Hematopoietic multipotent progenitor cell treated with erythropoietin and hydrocortisone succinate and interleukin-3 and kit ligand, for 4 days (in vitro differentiated cells): ENCODE measurements at places on chromosomes 12 and 14.
A peak's percentile ranks its signal among the peaks of the same experiment; 100 is the strongest.

DNA sequence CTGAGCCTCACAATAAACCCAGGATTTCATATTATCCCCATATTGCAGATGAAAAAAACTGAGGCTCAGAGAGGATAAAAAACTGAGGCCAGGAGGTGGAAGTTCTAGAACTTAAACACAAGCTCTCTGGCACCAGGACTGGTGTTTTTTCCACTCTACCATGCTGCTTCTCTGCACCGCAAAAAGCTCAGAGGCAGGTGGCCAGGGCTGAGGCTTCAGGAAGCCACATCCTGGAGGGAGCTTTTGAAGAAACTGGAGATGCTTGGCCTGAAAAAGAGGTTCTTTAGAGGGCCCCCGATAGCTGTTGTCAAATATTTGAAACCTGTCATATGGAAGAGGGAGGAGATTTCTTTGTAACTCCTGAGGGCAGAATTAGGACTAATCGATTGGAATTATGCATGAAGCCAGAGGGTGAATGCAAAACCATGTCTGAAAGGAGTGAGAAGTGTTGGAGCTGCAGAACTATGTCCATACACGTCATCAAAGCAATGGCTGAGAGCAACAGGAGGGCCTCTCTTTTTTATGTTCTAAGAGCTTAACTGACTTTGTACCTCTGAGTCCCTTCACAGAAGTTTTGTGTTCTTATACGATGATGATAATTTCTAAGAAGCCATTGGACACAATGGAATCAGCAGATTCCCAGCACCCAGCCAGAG, 448.6 kb downstream of the FUT8 start:
- DNase-seq = no peak

GRCh38 chr12:108642269-108642870, 8.7 kb upstream of the SELPLG start:
- DNase-seq = no peak

GRCh38 chr12:8899830-8900229, 14.5 kb upstream of the PHC1 start:
- peak; percentile 64 for DNase-seq

DNA sequence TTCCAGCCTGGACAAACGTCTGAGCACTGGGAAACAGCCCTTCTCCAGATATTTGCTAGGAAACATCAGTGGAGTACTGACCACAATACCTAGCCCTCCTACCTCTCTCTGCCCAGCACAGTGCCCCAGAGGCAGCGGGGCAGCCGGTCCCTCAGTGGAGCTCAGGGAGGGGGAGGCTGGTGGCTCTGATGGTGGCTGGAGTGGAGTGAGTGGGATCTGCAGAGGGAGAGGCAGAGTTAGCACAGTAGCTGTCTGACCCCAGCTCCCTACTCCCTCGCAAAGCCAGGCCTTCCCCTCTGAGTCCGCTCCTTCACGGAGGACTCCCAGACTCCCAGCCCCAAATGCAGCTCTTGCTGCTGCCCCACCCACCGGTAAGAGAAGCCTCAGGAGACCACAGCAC, 30.0 kb downstream of the NCKAP5L start:
- DNase-seq = no peak

GRCh38 chr14:54902143-54902520, 494 bp downstream of the GCH1 start:
- DNase-seq = peak; percentile 83

- DNase-seq = peak; percentile 66
Measured at GRCh38 chr12:47889040-47889439, 15.8 kb downstream of the VDR start.

DNA sequence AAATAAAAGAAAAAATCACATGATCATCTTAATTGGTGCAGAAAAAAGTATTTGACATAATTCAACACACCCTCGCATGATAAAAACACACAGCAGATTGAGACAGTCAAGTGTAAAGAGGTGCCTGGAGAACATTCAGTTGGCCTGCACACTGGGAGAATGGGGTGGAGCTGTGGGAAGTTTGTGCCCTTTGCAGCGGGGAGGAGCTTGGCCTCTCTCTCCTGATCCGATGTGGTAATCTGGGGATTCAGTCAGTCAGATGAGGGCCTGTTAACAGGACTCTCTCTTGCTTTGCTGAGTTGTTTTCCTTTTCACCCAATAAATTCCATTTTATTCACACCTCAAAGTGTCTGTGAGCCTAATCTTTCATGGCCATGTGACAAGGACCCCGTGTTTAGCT, 5.9 kb downstream of the SERPINA6 start:
- DNase-seq = no peak

DNA sequence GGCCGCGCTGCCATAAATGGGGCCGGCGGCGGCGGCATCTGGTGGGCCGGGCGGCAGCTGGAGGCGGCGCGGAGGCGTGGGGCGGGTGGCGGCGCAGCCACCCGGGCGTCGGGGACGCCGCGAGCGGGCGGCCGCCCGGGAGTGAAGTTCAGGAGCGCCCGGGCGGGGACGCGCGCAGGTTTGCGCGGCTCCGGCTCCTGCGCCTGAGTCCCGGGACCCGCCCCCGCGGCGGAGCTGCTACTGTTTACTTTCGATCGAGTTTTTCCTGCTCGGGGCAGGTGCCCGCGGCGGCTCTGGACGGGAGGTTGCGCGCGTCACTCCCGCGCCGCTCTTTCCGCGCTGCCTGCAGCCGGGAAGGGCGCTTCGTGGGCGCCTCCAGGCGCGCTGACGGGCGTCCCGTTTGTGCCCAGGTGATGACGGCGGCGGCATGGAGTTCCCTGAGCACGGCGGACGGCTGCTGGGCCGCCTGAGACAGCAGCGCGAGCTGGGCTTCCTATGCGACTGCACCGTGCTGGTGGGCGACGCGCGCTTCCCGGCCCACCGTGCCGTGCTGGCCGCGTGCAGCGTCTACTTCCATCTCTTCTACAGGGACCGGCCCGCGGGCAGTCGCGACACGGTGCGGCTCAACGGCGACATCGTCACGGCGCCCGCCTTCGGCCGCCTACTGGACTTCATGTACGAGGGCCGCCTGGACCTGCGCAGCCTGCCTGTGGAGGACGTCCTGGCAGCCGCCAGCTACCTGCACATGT, at the start of gene ZBTB42:
Gene ZBTB42, plus strand, starts transcription at position 331 of the 749 bp plus-strand sequence. Its CDS starts 97 bp downstream, at position 428.
- DNase-seq = peak; percentile 70

GRCh38 chr14:55556929-55557623, 22.9 kb upstream of the KTN1 start:
- DNase-seq = no peak

DNA sequence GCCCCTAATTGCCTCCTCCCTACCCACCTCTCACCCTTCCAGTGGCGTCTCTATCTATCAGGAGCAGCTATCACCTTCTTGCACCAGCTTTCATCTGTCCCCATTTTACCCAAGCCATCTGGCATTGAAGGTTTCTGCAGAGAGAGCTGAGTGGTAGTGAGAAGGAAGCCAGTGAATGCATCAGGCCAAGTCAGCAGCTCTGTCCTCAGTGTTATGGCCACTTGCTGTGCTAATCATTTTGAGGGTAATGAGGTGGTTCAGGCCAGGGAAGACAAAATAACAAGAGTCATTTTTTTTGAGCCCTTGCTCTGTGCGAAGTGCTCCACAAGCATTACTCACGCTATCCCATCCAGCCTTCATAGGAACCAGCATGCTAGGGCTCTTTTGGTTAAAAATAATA, 164.7 kb downstream of the SUDS3 start:
- DNase-seq = no peak

- peak; percentile 33 for DNase-seq
Measured at GRCh38 chr14:101167428-101167827, 263.9 kb upstream of the RTL1 start.

GRCh38 chr14:35257809-35258208, 34.4 kb upstream of the PSMA6 start:
- peak; percentile 35 for DNase-seq

GRCh38 chr12:64792128-64792527, 32.3 kb upstream of the TBC1D30 start:
- no peak for DNase-seq

DNA sequence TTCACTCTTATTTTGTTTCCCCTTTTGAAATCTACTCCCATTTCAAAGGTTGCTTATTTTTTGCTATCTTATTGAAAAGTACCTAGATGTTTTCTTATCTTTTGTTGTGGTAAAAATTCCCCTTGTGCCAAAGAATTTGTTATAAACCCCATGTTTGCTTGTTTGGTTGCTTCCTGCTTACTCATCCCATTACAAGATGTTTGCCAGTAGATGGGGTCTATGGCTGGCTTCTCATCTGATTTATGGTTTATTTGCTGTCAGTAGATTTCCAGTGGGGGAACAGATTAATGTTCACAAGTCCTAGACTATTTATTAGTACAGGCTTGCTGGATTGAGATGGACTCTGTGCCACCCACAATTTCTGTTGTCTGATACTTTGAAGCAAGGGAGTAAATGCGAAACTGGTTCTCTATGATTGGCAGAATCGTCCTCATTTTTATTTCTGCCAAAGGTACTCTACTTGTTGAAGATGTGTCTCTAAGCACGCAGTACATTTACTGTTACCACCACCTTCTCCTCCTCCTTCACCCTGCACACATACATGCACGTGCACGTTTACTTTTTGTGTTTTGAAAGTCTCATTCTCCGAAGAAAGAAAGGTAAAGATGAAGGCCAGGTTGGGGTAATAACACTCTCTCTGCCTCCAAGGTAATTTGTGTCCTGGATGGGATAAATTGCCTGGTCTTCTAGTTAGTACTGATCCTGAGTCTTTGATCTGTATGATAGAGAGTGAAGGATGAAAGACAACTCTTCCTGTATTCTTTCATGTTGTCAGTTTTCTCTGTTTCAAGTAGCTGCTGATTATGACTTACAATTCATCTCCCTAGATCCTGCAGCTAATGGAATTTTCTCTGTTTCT, 117.2 kb upstream of the ATP2B1 start:
- peak; percentile 61 for DNase-seq

DNA sequence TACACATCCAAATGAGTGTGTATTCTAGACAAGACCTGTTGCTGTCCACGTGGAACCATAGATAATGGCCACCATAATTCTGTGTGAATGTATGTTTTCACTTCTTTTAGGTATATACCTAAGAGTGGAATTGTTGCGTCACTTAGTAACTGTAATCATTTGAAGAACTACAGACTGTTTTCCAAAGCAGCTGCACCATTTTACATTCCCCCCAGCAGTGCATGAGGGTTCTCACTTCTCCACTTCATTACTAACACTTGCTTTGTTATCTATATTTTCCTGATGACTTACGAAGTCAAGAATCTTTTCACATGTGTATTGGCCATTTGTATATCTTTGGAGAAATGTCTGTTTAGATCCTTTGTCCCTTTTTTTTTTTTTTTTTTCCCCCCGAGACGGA, 106.4 kb downstream of the SCFD1 start:
- DNase-seq = no peak

DNA sequence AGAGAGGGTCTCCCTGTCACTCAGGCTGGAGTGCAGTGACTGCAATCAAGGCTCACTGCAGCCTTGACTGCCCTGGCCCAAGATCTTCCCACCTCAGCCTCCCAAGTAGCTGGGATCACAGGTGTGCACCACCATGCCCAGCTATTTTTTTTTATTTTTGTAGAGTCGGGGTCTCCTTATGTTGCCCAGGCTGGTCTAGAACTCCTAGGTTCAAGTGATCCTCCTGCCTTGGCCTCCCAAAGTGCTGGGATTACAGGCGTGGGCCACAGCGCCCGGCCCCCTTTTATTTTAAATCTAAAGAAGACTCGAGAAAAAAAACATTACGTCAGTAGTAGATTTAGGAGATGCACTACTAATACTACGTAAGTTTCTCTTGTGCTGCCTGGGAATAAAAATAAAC, 14.3 kb downstream of the FOS start:
- DNase-seq = no peak

DNA sequence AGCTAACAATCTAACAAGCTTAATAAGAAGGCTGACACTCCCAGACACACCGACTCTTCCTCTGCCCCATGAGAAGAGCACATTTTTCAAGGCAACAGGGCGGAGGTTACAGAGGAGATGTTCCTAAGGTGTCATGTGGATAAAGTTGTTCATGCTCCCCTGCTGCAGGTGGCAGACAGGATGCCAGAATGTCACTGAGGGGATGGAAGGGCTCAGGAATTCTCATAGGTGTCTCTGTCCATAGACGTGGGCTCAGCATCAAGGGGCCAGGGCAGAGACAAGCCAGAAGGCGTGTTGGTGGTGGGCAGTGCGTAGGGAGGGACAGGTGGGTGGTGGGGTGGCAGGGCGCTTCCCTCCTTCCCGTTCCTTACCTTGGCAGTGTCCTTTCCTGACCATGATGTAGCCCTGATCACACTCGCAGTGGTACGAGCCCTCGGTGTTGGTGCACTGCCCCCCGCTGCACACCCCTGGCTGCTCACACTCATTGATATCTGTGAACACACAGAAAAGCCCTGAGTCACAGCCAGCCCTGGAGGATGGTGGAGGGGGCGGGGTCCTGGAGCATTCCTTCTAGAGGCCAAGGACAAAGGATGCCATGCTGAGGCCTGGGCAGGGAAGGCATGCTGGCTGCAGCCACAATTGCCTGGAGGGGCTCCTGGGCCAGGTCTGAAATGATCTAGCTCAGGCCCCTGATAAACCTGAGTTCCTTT, 23.0 kb downstream of the ISCA2 start:
- no peak for DNase-seq

- DNase-seq = no peak
Measured at GRCh38 chr12:51850081-51850964, 1.8 kb upstream of the FIGNL2 start.

GRCh38 chr12:28569698-28570411, 379.6 kb downstream of the CCDC91 start:
- peak; percentile 7 for DNase-seq

DNA sequence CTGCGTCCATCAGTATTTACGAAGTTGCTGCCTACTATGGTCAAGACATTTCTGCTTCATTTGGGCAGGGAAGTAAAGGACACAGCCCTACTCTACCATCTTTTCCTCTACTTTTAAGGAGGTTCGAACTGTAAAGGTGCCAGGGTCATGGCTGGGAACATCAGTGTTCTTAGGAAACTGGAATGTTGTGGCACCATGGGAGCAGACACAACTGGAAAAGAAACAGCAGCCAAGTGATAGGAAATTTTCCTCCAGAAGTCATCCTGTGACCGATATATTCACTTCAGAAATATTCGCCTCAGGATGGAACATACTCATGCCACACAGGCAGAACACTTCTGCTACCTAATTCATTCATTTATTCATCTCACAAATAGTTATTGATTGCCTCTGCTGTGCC, 104.4 kb downstream of the ETV6 start:
- no peak for DNase-seq

- peak; percentile 6 for DNase-seq
Measured at GRCh38 chr14:32635061-32635719, 303.5 kb upstream of the NPAS3 start.

DNA sequence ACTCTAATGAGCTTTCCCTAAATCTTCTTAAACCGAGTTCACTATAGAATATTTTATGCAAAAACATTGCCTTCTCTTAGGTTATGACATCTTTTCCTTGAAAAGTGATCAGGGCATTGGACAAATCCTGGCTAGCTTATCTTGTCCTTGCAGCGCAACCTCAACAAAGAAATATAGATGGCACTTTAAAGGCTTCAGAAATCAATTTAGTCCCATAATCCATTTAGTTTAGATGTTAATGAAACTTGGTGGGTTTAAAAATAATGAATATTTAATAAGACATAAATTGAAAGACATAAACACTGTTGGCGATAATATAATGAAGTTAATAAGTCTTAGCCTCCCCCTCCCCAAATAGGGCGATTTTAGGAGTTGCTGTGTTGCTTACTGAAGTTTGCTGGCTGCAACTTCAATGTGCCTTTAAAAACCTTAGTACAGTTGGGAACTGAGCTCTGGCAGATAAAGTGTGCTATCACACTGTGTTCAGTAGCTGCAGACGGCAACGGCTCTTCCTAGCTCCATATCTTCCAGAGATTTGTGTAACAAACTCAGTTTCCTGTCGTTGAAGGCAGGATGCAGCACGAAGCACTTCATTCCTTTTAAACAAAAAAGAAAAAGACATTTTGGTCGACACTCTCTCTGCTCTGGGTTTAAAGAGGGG, 19.5 kb downstream of the PLXNC1 start:
- DNase-seq = peak; percentile 87

GRCh38 chr14:51884086-51884927, 23.9 kb downstream of the GNG2 start:
- peak; percentile 86 for DNase-seq
